ENCODE measurements at places on chromosomes 11 and 22.

GRCh38 chr22:35517769-35518530 is 22.7 kb upstream of the RASD2 start:
- no peak for DNase-seq

- no peak for DNase-seq
These were observed 2.6 kb downstream of the PLA2G3 start for GRCh38 chr22:31137721-31138120.

GRCh38 chr22:50049299-50050195 is 8.6 kb downstream of the TTLL8 start:
- DNase-seq: no peak

DNA sequence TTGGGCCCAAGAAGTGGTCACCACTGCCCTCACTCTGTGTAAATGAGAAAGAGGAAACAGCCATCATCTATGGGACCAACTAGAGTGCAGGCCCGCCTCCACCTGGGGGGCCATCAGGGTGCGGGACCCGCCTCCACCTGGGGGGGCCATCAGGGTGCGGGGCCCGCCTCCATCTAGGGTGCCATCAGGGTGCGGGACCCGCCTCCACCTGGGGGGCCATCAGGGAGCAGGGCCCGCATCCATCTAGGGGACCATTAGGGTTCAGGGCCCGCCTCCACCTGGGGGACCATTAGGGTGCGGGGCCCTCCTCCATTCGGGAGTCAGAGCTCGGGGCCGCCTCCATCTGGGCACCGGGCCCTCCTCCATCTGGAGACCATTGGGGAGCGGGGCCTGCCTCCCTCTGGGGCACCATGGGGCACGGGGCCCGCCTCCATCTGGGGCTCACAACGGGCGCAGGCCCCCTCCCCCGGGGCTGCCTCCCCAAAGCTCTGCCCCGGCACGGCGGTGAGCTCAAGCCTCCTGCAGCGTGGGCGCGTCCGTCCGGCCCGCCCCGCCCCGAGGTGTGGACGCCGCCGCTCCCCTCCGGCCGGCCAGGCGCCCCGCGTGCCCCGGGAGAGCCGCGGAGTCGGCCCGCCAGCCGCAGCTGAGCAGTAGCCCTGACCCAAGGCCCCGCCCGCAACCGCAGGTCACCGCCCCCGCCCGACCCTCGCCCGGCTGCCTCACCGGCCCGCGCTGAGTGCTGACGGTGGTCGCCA is 512 bp downstream of the TOLLIP start:
- DNase-seq: no peak

GRCh38 chr11:14095882-14096281 is 133.4 kb downstream of the SPON1 start:
- DNase-seq: no peak

GRCh38 chr11:126914941-126915340 is 85.6 kb downstream of the KIRREL3 start:
- DNase-seq: no peak

DNA sequence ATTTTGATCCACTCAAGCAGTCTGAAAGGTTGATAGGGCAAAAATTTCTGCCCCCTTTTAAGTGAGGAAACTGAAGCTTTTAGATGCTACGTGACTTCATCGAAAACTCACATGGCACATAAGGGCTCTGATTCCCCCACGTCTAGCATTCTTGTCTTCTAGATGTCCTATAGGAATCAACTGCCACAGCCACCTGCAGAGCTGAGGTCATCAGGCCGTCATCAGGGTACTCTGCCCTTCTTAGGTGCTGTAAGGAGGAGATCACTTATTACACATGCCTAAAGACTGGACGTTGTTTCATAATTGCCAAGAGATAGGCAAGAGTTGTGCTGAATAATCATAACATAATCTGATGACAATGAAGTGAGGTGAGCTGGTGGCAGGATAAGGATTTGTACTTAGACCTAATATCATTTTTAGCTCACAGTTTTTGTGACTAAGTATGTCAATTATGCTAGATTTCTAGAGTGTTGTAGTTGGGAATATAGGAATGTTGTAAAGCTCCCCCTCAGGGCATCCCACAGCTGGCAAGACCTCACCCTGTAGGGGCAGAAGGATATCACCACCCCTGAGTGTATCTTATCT is 349.4 kb downstream of the METTL15 start:
- no peak for DNase-seq

GRCh38 chr11:13114566-13115379 is 105.7 kb downstream of the RASSF10 start:
- no peak for DNase-seq

- no peak for DNase-seq
These were observed 2.3 kb downstream of the ATG16L2 start for GRCh38 chr11:72816404-72816990.

- DNase-seq: no peak
These were observed 42.4 kb upstream of the NAV2 start for GRCh38 chr11:19670030-19670791.

DNA sequence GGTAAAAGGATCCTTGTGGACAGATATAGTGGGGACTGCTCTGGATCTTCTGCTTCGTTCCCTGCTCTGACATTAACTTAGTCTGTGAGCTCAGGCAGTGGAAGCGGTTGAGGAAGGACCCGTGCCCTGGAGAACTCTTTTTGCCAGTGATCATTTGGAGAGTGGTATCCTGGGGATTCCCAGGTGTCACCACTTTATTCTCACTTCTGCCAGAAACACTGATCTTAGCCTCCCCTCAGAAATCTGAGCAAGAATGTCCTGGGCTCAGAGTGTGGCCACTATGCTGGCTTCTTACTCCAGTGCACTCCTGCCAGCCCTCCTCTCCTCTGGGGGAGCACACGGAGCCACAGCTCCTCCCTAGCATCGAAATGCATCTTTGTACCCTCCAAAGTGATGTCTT is 7.6 kb upstream of the PHOX2A start:
- no peak for DNase-seq

DNA sequence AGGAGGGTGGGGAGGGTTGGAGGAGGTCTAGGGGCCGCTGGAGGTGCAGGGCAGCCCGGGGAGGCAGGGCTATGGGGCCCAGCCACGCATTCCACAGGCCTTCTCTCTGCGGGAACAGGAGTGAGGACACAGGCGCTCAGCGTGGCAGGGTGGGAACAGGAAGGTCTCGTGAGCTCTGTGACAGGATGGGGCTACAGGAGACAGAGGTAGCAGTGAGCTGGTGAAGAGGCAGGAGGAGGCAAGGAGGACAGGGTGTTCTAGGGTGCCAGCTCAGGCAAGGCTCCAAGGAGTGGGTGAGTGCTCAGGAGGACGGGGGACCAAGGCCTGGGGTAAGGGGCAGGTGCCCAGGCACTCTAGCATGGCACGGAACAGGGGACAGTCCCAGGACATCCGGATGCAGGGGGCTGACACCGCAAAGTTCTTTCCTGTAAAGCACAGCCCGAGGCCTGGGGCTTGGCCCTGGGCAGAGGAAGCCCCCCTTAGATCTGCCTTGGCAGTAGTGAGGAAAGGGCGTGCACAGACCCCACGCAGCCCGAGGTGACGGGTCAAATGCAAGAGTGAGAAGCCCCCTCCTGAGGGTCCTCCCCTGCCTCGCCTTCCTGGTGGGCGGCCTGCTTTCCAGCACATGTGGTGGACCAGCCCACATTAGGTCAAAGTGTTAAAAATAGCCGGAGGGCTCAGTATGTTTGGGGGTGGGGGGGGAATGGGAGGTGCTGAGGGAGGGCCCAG is 4.7 kb upstream of the NEAT1 start:
- no peak for DNase-seq

- no peak for DNase-seq
These were observed 2.1 kb upstream of the KIAA1671 start for GRCh38 chr22:24950272-24950902.

DNA sequence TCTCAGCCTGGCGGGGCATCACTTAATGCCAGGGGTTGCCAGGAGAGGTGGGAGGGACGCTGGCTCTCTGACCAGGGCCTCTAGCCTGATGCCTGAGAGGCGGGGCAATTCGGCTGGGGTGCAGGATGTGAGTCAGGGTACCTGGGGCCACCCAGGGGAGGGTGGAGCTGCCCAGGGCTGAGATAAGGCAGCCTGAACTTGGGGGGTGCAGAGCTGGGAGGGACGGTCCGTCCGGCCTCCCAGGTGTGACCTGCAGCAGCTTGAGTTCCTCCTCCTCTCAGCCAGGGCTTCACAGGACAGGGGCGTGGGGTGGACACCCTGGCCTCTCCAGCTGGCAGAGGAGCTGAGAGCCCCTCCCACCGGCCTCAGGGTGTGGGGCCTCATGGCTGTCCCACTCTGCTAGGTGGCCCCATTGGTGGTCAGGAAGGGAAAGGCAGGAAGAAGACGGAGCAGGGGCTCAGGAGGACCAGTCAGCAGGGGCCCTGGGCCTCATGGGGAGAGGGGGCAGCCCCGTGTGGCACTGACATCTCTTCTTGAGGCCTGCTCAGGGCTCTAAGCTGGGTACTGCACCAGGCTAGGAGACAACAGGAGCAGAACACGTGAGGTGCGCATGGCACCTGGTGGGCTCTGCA is 942 bp upstream of the RPS6KA4 start:
- DNase-seq: no peak

DNA sequence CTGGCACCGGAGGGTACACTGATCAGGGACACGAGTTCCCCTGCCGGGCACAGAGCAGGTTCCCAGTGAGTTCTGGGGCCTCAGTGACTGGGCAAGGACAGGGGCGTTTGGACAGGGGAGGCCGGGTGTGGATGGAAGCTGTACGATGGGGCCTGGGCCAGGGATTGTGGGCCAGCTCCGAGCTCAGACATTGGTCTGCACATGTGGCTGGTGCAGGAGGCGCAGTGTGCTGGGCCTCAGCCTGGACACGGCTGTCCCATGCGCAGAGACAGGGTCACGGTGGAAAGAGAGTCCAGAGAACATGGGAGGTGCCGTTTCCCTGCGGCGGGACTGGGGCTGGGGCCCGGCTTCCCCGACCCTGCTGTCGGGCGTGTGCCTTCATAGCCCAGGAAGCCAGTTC is 60.7 kb downstream of the CDKN1C start:
- DNase-seq: no peak

DNA sequence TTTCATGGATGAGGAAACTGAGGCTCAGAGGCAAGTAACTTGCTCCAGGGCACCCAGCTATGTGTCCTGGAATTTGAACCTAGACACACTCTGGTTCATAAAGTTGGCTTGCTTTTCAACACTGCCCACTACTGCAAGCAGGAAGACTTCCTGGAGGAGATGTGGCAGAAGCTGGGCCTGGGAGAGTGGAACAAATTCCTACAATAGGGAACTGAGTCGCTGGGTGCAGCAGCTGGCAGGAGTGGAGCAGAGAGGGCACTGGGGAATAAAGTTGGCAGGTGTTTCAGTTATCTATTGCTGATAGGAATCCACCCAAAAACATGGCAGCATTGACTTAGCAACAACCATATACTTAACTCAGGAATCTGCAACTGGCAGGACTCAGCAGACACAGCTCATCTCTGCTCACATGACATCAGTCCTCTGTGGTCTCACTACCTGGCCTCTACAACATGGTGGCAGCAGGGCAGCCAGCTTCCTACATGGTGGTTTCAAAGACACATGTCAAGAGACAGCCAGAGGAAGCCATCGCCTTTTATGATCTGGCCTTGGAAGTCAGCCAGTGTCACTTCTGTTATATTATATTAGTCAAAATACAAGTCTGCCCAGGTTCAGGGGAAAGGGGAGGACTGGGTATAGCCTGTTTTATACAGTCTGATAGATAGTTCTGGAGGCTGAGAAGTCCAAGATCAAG is 10.6 kb upstream of the CARD10 start:
- DNase-seq: no peak

- DNase-seq: no peak
These were observed 21.6 kb downstream of the CYB5R2 start for GRCh38 chr11:7651700-7652099.

- no peak for DNase-seq
These were observed 17.6 kb downstream of the FDX1 start for GRCh38 chr11:110447343-110447742.

DNA sequence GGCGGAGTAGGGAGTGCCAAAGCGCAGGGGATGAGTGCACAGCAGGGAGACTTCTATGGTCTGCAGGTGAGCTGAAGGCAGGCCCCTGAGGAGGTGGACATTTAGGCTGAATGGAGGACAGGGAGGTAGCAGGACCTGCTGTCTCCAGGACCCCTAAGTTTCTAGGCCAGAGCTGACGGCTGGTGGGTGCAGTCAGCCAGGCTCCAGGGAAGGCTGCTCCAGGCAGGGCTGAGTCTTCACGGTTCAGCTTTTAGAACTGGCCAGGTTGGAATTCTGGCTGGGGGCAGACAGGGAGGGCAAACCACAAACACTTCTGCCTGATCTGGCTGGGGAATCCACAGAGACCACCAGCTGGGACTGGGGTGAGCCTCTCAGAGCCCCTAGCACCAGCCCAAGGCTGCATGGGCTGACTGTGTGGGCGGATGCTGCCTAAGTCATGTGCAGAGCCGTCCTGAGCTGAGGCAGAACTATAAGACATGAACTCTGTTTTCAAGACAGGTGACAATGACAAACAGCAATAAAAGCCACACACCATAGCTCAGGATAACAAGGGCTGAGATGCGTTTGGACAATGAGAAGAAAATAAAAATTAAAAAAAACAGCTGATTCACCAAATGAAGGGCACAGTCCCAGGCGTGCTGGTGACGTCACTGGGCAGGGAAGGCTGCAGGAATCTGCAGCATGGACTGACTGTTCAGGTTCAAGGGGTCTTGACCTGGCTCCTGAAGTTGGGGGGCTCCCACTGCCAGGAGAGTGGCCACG is 10.4 kb upstream of the MALAT1 start:
- no peak for DNase-seq

- no peak for DNase-seq
These were observed 413.0 kb upstream of the LARGE1 start for GRCh38 chr22:34333285-34333684.

GRCh38 chr11:11028017-11028692 is 170.3 kb upstream of the ZBED5 start:
- DNase-seq: no peak

DNA sequence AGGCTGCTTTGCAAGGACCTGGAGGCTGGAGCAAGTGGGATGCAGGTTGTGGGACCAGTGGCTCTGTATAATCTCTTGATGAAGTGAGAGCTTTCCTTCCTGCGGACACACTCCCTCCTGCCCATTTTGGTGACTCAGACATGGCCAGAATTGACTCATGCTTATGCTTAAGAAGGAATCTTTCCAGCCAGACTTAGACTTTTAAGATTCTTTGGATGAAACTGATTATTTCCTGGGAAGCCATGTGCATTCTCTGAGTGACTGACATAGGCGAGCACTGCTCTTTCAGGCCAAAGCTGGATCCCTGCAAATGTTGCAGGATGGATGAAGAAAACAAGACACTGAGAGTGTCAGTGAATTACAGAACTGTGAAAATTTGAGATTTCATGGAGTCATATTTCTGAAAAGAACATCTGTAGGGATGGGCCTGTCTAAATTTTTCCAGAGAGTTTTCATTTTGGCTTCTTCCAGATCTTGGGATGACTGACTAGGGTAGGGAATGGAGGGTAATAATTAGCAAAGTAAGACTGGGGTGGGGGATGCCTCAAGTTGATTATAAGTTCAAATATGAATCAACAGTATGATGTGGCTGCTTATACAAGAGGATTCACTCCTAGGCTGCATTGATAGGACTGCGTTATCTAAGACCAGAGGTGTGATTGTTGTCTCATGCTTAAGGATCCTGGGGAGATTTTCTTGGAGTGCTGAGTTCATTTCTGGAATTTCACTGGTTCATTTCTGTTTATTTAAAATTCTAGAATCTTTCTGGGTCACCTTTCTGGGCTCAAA is 195.8 kb downstream of the HIPK3 start:
- no peak for DNase-seq
